NCI-H1105 (cell line): ENCODE measurements at places on chromosomes 2 and 18.

DNA sequence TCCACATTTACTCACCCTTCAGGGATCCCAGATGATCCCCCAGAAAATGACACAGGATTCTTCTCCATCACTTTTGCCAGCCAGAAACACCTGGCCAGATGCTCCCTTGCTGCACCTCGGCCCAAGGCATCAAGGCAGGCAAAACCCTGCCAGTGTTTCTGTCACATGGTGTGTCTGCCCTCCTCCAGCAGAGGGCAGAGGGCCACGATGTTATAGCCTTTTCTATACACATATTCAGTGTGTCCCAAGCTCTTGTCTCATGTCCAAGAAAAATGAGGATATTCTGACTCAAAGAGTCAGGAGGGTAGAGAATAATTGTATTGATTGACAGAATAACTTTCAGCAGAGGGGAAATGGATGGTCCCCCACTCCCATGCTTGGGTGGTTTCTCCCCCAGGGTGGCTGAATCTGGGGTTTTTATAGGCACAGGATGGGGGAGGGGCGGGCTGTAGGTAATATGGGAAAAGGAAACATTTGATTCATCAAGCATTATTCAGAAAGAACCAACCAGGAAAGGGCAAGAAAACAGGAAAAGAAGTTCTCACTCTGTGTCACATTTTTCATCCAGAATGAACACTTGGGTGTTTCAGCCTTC lies 933.9 kb downstream of the TRIB2 start:
- DNase-seq = no peak

- DNase-seq = no peak
Observed at GRCh38 chr2:169077674-169078240, 8.4 kb downstream of the DHRS9 start.

GRCh38 chr2:11617527-11617926 lies 52.5 kb downstream of the NTSR2 start:
- DNase-seq = no peak

GRCh38 chr2:74037379-74037860 lies 52.7 kb downstream of the TET3 start:
- no peak for DNase-seq

GRCh38 chr18:22952525-22952924 lies 19.4 kb downstream of the RBBP8 start:
- no peak for DNase-seq

DNA sequence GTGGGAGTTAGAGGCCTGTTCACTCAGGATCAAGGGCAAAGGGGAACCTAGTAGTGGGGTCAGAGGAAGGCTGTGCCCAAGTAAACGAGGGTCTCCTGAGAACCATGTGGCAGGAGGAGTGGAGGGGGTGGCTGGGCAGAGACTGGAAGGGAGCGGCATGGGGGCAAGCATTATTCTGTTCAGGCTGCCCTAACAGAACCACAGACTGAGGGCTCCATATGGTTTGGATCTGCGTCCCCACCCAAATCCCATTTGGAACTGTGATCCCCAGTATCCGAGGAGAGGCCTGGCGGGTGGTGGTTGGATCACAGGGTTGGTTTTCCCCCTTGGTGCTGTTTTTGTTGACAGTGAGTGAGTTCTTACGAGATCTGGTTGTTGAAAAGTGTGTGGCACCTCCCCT lies 287.0 kb downstream of the PHLPP1 start:
- no peak for DNase-seq

DNA sequence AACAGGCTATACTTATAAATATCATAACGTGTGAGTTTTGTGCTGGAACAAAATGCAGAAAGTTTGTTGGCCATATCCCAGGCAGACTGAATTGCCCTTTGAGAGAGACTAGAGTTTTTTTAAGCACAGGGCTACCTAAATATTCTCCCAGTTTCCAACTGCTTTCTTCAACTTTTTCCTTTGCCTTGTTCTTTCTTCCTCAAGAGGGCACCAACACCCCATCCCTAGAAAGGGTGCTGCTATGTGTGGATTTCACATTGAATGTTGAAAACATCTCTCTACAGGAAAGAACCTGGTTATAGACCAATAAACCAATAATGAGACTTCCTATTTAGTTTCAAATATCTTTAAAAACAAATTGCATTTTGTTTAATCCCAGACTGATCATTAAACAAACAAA lies 87.9 kb downstream of the ICOS start:
- peak; percentile 44 for DNase-seq

GRCh38 chr18:49591271-49591670 lies 29.4 kb downstream of the LIPG start:
- peak; percentile 61 for DNase-seq

GRCh38 chr2:122866095-122866494 lies 1110.6 kb downstream of the TSN start:
- no peak for DNase-seq
